ENCODE measurements at places on chromosomes 1 and 21.

DNA sequence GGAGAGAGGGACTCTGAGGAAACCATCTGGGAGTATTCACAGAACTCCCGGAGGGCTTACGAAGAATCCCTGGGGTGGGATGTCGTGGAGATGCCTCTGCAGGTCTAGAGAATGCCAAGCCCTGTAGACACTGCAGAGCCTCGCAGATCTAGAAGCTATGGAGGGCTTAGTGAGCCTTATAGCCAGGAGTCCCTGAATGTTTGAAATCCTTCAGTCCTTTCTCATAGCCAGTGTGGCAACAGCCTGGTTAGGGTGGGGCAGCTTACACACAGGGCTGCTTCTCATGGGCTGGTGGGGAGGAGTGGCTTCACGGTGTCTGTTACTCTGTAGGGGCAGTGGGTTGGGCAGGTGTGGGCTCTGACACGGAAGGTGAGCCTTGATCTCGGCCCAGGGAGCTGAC, 44.2 kb upstream of the KDM4A start:
- no peak for DNase-seq

- DNase-seq, result no peak
Observed at GRCh38 chr1:18635891-18636595, 5.4 kb downstream of the PAX7 start.

- no peak for DNase-seq
Observed at GRCh38 chr1:26352338-26352679, 1.6 kb downstream of the CRYBG2 start.

DNA sequence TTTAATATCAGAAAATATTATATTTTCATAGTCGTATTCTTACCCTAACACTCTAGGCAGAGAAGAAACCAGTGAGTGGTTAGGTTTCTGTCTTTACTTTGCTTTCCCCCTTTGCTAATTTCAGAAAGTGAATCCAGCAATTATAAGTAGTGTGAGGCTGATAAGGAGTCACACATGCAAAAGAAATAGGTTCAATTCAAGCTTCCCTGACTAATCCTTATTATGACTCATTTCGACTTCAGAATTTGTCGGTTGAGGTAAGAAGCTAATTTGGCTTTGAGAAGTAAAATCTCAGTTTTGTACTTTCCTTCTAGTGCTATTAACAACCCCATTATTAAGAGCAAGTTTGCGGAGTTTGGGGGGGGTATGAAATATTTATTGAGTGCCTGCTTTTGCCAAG, 22.4 kb downstream of the ESRRG start:
- DNase-seq, result no peak

GRCh38 chr21:31798842-31799704, 67.2 kb upstream of the SCAF4 start:
- no peak for DNase-seq

DNA sequence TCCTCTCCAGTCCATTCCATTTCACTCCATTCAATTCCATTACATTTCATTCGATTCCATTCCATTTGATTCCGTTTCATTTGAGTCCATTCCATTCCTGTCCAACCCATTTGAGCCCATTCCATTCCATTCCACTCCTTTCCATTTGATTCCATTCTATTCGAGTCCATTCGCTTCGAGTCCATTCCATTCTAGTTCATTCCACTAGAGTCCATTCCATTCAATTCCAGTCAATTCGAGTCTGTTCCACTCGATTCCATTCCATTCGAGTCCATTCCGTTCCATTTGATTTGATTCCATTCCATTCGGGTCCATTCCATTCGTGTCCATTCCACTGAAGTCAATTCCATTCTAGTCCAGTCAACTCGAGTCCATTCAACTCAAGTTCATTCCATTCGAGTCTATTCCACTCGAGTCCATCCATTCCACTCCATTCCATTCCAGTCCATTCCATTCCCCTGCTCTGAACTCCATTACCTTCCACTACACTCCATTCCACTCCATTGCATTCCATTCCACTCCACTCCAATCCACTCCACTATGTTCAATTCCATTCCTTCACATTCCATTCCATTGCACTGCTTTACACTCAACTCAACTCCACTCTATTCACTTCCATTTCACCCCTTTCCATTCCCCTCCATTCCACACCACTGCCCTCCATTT, 2569.4 kb upstream of the TPTE start:
- no peak for DNase-seq

DNA sequence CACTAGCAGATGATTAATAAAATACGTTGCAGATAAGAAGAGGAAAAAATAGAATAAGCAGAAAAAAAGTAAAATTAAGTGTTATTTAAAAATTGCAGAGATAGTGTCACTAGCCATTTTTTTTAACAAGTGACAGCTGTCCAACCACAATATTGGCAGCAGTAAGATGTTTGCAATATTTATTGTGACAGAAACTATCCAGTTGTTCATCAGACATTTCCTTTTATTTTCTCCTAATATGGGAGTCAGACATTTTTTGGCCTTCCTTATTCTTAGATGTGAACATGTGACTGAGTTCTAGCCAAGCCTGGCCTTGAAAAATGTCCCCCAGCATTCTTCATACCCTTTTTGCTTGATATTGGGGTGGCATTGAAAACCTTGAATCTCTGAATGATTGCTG, 3.4 kb upstream of the SPAG17 start:
- no peak for DNase-seq

DNA sequence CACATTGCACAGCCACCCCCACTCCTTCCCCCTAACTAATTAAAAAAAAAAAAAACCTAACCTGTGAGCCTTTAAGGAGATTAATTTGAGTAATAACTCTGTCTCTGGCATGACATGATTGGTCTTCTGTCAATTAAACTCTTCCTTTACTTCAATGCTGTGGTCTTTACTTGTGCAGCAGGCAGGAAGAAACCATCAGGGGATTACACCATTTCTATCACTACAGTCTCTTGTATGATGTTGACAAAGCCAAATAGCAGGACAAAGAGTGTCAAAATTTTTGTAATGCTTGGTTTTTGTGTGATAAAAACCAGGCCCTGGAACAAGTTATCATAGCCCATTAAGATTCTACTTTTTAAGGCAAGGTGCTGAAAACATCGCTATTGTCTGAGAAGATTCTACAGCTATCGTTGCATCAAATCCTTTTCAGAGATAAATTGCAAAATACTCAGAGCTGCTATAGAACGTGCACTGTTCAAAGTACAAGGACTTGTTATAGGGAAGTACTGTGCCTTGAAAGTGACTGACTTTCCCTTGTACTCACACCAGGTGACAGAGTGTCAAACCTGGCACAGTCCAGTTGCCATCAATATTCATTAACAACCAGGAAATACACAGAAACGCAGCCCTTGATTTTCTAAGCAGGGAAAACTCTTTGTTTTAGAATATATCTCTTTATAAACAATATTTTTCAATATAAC, 37.7 kb downstream of the LHX9 start:
- no peak for DNase-seq

DNA sequence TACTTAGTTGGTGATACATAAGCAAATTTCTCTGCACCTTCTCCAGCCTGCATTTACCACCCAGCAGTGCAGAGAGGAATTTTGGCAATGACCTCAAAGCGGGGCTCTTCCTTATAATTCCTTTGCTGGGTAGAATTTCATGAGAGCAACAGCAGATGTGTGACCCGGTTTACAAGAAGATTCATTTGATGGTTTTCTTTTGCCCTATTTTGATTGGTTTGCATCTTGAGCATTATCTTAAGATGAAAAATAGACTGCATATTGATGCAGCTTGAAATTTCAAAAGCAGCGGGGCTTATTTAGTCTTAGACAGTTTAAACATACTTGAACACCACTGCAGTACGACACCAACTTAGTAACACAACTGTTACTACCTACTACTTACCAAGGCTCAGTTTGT, 378.9 kb downstream of the TTLL7 start:
- DNase-seq, result no peak

DNA sequence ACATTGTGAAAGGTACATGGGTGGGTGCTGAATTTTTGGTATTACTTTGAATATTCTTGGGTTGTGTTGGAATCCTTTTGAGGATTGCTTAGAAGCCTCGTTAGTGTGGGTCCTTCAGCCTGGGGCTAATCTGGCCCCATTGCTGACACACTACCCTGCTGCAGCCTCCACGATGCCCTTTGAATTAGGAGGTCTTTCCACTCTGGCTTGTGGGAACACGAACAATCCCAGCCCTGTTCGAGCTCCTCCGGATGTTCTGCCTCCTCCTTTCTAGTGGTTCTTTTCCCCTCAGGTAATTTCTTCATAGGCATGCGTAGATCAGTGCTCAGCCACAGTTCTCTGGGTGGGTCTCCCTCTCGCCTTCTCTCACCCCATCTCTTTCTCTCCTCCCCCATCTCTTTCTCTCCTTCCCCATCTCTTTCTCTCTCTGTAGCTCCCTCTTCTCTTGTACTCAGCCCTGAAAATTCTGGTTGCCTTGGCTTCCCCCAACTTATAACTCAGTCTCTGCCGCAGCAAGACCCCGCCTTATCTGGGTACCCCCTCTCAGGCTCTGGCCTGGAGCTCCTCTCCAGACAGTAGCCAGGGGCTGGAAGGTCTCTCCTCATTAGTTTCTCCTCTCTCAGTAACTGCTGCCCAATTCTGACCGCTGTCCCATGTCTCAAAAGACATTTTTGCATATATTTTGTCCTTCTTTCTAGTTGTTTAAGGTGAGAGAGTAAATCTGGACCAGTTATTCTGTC, 46.0 kb upstream of the SLC19A1 start:
- peak; percentile 52 for DNase-seq

- DNase-seq, result no peak
Observed at GRCh38 chr1:226832613-226833012, 37.8 kb upstream of the PSEN2 start.

DNA sequence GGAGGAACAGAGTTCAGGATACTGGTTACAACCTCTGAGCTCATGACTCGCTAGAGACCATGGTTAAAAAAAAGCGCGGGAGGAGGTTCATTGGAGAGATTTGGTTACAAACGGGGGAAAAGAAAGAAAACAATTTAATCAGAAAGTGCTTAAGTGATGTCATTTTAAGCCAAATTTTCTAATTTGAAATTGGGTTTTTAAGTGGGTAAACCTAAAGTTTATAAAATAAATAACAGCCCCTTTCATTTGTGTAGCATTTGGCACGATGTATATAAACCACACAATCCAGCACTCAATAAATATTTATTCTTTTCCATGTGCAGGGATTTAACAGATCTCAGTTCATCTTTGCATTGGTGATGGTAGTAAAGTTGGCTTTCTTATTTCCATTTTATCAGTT, 7.0 kb upstream of the DPT start:
- DNase-seq, result no peak

GRCh38 chr1:203407296-203407695, 56.4 kb upstream of the FMOD start:
- DNase-seq, result no peak

- peak; percentile 6 for DNase-seq
Observed at GRCh38 chr1:10451287-10451686, 1.5 kb downstream of the CORT start.

DNA sequence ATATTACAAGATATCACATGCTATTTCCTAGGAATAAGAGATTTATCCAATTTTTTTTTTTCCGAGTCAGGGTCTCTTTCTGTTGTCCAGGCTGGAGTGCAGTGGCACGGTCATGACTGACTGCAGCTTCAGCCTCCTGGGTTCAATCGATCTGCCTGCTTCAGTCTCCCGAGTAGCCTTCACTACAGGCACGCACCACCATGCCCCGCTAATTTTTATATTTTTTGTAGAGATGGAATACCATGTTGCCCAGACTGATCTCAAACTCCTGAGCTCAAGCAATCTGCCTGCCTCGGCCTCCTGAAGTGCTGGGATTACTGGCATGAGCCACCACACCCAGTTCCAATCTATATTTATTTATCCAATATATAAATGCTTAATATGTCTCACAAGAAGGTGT, 18.0 kb upstream of the WDTC1 start:
- DNase-seq, result no peak

DNA sequence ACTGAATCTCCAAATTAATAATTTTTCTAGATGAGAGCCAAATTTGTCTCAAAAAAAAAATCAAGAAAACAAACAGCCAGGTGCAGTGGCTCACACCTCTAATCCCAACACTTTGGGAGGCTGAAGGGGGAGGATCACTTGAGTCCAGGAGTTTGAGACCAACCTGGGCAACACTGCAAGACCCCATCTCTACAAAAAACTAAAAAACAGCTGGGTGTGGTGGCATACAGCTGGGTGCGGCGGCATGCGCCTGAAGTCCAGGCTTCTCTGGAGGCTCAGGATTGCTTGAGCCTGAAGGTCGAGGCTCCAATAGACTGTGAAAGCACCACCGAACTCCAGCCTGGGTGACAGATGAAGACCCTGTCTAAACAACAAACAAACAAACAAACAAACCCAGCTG, 14.0 kb downstream of the ACBD3 start:
- DNase-seq, result no peak

DNA sequence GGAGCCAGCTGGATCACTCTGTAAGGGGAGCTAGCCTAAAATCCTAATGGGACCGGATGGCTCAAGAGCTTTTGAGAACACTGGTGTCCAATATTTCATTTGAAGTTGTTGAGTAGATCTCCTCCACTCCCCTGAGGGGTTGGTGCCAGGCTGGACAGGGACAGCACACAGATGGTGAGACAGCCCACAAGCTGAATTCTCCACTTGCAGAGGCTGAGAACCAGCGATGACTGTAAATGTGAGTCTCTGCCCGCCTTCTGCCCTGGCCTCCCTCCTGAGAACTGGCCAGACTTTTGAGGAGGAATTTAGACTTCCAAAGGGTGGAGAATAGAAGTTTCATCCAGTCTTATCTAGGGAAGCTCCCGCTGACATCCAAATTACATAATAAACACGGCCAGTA, 20.5 kb upstream of the COQ8A start:
- DNase-seq, result no peak

- no peak for DNase-seq
Observed at GRCh38 chr1:247386217-247386616, 29.8 kb upstream of the NLRP3 start.

- DNase-seq, result no peak
Observed at GRCh38 chr1:202567738-202568137, 142.5 kb downstream of the SYT2 start.

DNA sequence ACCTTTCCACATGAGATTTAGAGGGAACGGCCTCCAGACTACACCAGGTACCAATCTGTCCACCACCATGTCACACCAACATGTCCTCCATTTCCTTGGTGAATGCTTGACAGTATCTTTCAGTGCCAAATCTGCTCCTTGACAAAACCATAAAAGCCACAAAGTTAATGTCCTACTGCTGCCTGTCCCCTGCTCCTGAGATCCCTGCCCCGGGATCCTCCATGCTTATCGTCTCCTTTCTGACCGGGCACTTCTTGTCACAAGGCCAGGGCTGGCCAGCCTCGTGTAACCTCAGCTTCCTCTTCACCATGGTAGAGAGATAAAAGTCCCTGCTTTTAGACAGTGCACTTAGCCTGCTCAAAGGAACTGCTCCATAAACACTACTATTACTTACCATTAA, 136.2 kb downstream of the NAV1 start:
- no peak for DNase-seq

- no peak for DNase-seq
Observed at GRCh38 chr1:31062867-31063380, 2.6 kb downstream of the PUM1 start.

GRCh38 chr1:104636581-104636980, 886.9 kb downstream of the AMY1C start:
- DNase-seq, result peak; percentile 20

GRCh38 chr1:160779626-160780397, 16.2 kb upstream of the LY9 start:
- no peak for DNase-seq

Measured in foreskin melanocyte (primary cell).